Right ventricle myocardium superior (tissue), 1 donor: ENCODE measurements at places on chromosomes 7 and 10. TPM values are rescaled to one million over a fixed set of nuclear protein-coding genes. Genes with fewer than 3 reads are reported as not detected.

SMKR1 gene
- total RNA-seq, result not detected

FKBP14 gene
- total RNA-seq, result 8.6 TPM

DENND2A gene
- total RNA-seq, result 11.6 TPM

IFIT1B gene
- not detected for total RNA-seq

ACSL5 gene
- total RNA-seq, result 6.0 TPM

RASA4B gene
- total RNA-seq, result 9.3 TPM

SMO gene
- 5.0 TPM for total RNA-seq

ARHGEF35 gene
- 0.67 TPM for total RNA-seq

DNA sequence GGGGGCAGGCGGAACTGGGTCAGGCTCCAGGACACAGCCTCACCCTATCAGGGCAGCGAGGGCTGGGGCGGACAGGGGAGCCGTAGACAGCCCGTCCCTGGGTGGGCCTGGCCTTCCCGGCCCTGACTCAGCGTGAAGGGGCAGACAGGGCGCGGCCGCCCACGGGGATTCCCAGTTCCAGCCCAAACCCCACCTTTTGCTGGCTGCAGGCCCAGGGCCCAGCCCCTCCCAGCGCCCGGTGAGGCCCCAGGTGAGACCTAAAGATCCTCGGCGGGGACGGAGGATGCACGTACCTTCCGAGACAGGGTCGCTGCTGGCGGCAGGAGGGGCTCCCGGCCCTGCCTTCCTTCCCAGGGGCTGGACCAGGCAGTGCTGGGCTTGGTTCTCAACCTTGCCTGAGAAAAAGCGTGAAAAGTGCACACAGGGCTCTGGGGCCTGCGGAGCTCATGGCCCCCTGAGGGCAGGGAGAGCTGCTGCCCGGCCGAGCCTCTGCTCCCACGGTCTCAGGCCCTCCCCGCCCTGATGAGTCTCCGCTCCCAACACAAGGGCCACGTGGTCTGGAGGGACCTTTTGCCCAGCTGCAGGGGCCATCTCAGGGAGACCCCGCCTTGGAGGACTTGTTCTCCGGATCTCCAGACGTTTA, 43.9 kb upstream of the DNAJB6 start:
- DNase-seq, result no peak

DNA sequence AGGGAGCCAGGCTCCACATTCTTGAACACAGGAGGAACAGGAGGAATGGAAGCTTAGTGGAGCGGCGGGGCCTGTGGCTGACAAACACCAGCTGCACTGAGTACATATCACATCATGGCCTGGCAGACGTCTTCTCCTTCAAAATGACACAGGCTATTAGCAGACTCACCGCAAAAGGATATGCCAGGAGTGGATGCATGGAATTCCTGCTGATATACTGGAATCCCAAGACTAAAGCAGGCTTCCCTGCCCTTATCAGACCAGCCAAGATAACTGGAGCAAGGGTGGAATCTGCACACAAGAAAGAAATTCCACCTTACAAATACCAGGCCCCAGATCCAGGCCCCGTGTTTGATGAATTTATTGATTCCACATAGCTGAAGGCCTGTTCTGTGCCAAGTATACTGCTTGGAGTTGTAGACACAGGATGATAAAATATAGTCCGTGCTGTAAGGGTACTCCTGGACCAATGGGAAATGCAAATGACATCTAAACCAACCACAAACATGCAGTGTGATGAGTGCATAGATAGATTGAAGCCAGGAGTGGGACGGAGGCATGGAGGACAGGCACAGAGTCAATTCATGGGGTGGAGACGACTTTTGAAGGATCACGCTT, 480.5 kb upstream of the ZMIZ1 start:
- peak; percentile 74 for DNase-seq

GRCh38 chr10:26725837-26726727, 28.6 kb downstream of the PDSS1 start:
- peak; percentile 64 for DNase-seq

DNA sequence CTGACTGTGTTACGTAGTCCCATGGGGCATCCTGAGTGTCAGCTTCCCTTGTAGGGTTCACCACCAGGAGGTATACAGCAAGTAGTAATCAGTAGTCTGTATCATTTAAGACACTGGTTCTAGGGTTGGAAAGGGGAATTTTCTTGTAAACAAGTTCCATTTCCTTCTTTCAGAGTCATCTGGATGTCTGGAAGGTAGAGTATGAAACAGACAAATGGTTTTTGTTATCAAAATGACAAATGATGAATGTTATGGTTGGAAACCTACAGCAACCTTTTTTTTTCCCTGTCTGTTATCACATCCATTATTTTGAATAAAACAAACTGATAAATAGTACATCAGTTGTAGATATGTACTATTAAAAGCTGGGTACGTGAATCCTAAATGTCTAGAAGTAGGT, 19.1 kb downstream of the SEMA3A start:
- DNase-seq, result no peak

DNA sequence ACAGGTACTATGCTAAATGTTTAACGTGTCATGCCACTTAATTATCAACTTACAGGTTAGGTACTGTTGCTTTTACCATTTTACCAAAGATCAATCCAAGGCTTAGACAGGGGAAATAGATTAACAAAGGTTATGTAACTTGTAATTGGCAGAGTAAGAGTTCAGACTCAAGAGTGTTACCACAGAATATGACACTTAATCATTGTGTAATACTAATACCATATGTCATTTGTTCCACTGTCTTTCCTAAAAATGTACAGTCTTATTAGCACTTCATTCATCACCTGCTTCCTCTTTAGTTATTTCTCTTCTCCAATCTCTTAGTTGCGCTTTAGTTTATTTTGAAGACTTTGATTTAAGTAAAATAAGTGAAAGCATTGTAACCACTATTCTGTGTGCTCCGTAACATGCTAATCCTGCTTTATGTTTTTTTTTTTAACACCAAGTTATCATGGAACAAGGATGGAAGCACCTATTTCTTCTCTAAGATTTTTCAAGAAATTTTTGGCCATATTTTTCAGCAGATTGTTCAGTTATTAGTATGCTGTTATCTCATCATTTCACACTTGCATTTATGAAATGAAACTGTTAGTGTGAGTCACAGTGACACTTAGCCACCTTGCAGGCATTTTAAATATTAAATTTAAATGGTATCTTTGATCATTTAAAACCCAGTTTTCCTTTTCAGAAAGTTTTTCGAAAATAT, 197.3 kb downstream of the PHF14 start:
- no peak for DNase-seq

DNA sequence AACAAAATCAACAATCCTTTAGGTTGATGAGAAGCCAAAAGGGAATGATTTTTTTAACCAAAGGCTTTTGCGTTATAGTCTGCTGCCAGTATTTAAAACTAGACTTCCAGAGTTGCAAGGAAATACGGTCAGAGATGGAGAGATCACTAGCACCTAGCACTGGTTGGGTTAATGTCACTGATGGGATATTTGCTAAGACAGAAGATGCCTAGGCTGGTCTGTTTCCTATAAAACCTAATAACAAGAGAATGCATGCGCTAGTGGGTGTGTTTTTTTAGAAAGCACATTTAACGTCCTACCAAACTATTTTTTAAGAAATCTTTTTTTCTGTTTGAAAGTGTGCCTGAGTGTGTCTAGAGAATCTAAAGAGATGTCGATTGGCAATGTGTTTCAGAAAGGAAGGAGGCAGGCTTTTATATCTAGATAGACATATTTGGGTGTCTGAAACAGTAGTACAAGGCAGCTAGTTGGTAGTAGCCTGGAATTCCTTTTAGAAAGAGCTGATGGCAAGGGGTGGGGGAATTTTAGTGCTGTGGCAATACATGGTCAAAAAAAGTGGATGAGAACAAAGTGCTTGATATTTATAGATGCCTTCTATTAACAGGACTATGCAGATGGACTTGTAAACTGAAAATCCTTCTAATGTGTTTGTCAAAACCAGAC, 863 bp downstream of the CALD1 start:
- DNase-seq, result no peak

DNA sequence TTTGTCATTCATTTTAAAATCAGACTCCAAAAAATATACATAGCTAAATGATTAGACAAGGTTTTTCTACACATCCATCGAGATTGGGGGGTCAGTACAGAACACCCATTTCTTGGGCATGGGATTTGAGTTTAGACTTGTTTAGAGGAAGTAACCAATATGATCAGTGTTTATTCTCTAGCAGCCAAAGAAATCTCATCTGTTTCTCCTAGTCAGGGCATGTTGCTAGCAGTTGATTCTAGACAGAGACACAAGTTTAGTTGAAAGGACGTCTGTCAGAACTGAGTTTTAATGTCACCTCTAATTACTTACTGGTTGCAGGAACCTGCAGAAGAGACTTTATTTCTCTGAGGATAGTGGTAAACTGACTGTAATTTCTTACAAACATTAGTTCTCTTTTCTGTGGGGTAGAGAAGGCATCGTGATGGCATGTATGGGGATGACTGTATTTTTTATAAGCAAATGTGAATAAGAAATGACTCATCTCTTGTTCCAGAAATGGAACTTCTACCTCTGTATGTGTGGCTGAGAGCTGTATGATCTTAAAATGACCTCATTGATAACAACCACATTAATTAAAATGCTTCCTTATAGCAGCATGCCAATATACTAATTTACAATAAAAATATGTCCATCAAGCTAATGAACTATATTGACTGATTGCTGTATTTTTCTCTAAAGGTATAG, 30.6 kb upstream of the RHOBTB1 start:
- no peak for DNase-seq

GRCh38 chr10:4176500-4177281, 391.7 kb upstream of the KLF6 start:
- no peak for DNase-seq

GRCh38 chr10:11150879-11151415, 133.3 kb downstream of the CELF2 start:
- no peak for DNase-seq

DNA sequence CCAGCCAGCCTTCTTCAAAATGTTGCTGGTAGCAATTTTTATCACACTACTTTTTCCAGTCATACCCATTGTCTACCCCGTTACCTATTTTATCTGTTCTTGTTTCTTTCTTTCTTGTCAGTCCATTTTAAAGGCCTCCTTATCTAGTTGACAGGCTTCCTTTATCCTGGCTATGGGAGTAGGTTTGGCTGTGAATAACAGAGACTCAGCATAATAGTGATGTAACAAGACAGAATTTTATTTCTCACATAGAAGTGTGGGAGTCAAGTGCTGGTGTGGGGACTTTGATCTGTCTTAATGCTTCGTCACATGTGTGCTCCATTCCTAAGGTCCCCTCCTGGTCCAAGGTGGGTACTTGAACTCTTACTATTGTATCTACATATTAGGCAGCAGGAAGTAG, 283.6 kb downstream of the EXOC4 start:
- DNase-seq, result no peak

DNA sequence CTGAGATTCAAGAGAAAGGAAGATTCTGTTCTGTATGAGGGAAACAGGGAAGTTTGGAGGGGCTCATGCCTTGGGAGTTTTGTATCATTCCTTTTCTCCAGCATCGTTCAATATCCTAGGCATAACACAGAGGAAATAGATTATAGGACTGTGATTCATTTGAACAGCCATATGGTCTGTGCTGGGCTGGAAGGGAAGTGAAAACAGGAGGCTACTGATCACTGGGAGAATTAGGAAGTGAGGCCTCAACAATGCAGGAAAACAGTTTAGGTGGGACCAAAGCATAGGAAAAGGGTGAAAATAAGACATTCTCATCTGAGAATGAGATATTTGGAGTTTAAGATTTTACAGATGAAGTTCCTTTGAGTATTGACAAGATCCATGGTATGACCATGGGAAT, 70.7 kb upstream of the MKX start:
- DNase-seq, result no peak

DNA sequence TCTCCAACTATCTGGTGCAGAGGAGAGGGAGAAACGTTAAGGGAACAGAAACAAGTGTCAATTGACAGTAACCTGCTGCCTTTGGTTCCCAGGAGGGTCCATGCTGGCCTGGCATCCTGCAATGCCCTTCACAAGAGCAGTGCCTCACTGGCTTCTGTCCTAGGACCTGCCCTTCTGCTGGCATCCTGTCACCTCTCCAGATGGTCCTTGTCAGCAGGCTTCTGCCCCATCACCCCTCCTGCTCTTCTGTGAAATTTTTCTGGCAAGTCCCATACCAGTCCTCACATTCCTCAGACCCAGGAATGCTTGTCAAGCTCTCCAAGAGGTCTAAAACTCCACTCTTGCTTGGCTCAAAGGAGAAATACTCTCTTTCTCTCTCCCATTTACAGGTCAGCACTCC, 34.2 kb downstream of the C10orf67 start:
- DNase-seq, result peak; percentile 39

- no peak for DNase-seq
Observed at GRCh38 chr10:104487794-104488438, 134.3 kb downstream of the CFAP58 start.

DNA sequence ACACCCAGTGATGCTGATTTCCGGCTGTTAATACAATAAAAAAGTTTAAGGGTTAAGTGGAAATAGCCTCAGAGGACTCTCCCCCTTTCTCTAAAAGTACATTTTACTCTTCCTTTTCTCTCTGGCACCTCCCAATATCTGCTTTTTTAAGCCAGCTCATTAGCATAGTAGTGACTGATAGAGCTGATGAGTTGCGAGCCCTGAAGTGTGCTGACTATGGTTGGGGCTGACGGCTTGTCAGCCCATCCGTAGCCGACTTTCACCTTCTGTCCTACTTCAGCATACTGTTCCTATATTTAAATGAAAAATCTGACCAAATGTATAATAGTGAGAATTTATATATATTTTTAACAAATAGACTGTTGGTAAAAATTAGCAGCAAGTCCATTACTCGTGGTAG, 80.0 kb downstream of the SHH start:
- DNase-seq, result no peak

GRCh38 chr7:82810558-82811259, 352.0 kb downstream of the PCLO start:
- DNase-seq, result no peak

DNA sequence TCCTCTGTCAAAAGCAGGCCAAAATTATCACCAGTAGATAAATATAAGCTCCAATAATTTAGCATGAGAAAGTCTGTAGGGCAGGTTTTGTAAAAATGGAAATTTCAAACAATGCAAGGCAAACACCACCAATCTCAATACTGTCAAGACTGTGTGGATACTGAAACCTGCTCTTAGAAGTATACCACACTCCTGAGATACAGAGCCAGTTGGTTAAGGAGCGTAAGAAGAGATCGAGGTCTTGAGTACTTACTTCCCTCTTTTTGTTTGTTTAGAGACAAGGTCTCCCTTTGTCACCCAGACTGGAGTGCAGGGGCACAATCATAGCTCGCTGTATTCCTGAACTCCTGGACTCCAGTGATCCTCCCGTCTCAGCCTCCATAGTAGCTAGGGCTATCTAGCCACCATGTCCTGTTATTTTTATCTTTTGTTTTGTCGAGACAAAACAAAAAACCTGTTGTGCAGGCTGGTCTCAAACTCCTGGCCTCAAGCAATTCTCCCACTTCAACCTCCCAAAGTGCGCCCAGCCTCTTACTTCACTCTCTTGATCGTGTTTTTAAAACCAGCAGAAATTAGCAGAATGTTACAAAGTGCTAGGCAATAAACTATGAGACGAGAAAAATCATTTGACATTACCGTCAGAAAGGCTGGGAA, 205.7 kb downstream of the PARD3 start:
- DNase-seq, result no peak
